ENCODE measurements at places on chromosomes 1 and 21.
A peak's percentile ranks its signal among the peaks of the same experiment; 100 is the strongest.

GRCh38 chr1:23018661-23019093 is 591 bp upstream of the KDM1A start:
- no peak for DNase-seq

GRCh38 chr1:85027242-85027983 is 20.9 kb downstream of the MCOLN3 start:
- DNase-seq, result no peak

DNA sequence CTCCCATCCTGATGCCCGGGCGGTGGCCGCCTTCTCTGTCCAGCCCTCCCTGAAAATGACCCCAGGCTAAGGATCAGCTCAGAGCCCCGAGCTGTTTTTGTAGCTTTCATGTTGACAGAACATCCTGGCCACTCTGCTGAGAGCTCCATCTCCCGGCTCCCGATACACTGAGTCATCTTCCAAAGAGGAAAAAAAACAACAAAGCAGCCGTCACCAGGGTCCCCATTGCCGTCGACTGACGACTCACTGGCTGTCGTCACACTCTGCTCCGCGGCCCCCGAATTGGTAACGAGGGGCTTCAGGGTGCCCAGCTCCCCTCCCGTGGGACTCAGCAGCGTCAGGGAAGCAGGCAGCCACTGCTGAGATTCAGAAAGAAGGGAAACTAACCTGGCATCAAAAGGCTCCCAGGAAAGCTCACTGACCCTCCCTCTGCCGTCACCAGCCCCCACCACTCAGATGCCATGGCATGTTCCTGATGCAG is 67.2 kb downstream of the CD46 start:
- no peak for DNase-seq

- peak; percentile 95 for DNase-seq
These were observed 38.7 kb upstream of the HMGN1 start for GRCh38 chr21:39387461-39388037.

DNA sequence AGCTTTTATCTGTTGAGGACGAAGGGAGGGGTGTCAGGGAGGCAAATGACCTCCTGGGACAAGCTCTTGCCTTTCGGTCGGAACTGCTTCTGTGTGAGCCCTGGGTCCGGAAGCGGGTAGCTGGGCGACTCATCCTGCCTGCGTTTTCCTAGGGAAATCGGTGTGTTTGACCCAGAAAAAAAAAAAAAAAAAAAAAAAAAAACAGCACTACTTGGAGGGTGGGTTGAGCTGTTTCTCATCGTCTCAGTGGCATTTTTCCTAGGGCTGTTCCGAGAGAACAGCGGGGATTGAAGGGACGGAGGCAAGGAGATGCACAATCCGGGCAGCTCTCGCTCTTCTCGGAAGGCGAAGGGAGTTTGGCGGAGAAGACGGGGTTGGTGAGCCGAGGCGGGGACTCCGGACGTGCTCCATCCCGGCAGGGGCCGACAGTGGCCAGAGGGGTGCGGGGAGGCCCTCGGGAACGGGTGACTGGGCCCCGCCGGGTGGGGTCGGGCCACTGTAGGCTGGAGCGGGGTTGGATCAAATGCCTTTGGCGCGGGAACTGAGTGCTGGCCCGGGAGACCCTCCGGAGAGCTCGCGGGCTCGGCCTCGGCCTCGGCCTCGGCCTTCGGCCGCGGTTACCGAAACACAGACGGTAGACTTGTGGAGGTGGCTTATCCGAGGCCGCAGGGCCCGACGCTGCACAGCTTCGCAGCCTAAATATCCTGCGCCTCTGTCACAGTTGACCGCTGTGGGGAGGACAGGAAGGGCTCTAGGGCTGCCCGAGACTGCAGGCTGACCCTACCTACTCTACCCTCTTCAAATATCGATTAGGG is 2.4 kb upstream of the BARHL2 start:
- DNase-seq, result no peak

DNA sequence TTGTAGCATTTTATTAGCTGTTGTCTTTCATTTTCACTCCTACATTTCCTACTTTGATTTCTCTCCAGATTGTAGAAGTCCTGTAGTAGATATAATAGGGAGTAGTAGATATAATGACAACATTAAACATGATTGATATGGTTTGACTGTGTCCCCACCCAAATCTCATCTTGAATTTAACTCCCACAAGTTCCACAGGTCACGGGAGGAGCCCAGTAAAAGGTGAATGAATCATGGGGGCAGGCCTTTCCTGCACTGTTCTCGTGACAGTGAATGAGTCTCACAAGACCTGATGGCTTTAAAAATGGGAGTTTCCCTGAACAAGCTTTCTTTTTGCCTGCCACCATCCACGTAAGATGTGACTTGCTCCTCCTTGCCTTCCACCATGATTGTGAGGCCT is 7.5 kb upstream of the PRDX6 start:
- DNase-seq, result no peak

- no peak for DNase-seq
These were observed 10.5 kb downstream of the C1orf116 start for GRCh38 chr1:207021876-207022596.

DNA sequence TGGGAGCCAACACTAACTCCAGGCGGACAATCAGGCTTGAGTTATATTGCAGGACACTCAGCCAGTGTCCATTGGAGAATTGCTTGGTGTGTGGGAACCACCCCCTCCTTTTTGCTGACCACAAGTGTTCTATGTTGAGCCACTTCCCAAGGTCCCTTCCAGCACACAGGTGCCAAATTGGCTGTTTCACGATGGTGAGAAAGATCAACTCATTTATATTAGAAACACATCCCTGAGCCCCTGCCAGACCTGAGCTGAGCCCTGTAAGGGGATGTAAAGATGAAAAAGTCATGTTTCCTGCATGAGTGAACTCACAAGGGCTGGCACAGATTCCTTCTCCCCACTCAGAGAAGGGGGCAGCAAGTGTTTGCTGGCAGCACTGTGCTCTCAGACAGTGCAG is 96.5 kb downstream of the KCNN3 start:
- no peak for DNase-seq

DNA sequence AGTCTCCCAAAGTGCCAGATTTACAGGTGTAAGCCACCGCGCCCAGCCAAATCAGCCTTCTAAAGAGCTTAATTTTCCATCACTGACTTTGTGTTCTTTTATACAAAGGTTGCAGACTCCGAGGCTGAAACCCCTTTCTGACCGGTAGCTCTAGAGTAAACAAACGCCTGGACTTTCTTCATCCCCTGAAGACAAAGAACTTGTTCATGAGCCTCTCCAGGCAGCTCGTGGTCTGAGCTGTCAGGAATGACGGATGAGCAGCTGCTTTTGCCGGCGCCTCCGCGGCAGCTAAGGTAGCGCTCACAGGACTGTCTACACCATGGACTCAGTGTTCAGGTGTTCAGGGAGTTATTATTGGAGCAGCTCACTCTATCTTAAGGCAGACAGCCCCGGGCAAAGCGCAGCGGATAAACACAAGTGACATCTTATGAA is 128.5 kb upstream of the ERRFI1 start:
- peak; percentile 94 for DNase-seq

DNA sequence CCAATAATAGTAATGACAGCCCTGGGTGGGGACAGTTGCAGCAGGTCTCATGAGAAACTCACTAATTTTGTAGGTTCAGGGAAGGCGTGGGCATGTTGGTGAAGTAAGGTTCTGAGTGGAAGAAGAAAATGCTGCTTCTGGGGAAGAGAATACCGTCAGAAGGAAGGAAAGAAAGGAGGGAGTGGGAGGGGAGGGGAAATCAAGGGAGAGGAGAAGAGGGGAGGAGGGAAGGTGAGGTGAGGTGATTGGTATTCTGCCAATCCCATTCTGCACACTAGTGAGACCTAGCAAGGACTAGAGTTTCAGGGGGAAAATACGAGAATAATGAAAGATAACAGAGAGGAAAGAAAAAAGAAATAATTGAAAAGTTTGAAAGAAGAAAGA is 32.4 kb upstream of the MGST3 start:
- DNase-seq, result no peak

DNA sequence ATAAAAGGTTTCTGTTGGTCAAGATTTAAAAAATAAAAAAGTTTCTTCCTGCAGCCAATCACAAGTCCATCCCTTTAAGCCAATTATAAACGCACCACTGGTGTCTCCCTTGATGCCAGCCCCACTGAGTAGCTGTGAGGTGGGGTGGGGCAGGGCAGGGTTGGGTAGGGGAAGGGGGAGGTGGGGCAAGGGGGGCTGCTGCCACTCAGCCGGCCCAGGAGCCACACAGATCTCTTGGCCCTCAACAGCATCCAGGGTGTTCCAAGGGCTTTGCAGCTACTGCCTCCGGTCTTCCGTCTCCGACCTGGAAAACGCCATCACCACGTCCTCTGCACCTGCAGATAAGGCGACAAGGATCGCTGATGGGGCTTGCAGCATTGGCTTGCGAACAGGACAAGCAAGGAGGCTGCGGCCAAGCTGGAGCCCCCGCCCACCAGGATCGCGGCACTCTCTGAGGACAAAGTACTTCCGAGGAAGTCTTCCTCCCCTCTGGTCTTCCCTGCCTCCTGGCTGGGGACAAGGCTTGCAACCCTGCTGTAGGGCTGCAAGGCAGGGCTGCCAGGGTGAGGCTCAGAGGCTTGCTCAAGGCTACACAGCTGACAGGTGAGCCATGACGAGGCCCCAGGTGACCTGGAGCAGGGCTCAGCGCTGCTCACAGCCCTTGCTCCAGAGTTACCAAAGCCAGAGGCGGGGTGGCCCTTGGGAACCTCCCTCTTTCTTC is 26.8 kb upstream of the CLSTN1 start:
- DNase-seq, result no peak

GRCh38 chr1:66924756-66925557 is at the start of the genes DNAI4 and MIER1:
DNAI4 (minus strand) TSS chr1:66924856; CDS start chr1:66924831, 25 bp downstream.
MIER1 (plus strand) TSS chr1:66924990; CDS start chr1:66925029, 39 bp downstream.
- peak; percentile 99 for DNase-seq

GRCh38 chr1:64472805-64473204 is 2.9 kb downstream of the CACHD1 start:
- no peak for DNase-seq

DNA sequence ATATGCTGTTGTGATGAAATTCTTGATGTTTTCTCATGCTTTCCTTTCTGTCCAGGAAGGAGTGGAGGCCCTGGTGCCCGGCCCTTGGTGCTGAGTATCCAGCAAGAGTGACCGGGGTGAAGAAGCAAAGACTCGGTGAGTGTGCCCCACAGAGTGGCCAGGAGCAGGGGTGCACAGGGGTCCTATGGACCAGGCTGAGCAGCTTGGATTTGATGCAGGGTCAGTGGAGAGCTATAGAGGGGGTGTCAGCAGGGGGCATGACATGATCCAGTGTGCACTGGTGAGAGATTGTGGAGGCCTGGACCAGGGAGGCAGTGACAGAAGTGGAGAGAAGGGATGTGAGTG is 7.4 kb downstream of the PTPRF start:
- no peak for DNase-seq

DNA sequence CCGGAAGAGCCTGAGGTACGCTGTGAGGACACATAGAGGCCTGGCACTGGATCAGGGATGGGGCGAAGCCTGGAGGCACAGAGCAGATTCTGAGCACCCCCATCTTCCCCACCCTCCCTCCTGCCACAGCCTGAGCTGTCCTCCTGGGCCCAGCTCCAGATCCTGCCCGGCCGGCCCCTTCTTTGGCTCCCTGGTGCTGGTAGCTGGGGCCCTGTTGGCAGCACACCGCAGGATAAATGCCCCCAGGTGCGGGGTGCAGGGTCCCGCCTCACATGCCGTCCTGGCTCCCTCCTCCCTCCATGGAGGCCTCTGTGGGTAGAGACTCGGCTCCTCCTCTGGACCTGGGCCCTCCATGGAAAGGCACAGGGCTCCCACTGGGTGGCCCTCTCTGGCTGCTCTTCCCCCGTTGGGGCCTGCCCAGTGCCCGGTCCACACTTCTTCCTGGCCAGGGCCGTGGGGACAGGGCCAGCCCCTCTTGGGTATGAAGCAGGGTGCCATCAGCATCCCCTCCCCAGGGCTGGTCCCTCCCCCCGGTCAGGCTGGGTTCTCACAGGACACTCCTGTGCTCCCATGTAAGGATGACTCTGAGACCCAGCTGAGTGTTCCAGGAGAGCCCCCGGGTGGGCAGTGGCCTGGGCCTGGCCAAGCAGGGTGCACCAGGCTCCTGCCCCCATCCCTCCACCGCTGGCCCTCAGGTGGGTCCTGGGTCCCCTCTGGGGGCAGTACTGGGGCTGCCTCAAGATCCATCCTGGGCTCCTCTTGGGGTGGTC is 1.1 kb upstream of the OBSCN start:
- no peak for DNase-seq

DNA sequence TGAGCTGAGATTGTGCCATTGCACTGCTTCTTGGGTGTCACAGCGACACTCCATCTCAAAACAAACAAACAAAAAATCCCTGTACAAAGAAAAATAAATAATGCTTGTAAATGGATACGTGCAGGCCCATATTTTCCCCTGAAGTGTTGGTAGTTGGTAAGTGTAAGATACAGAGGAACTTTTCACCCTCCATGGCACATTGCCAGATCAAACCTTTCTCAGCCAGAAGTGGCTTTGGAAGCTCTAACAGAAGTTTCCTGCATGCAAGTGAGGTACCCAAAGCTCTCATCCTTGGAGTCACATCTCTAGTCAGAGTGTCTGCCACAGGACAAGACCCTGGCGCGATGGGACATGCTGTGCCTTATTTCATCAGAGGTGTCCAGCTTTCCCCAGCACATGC is 7.3 kb downstream of the NDUFV3 start:
- no peak for DNase-seq

DNA sequence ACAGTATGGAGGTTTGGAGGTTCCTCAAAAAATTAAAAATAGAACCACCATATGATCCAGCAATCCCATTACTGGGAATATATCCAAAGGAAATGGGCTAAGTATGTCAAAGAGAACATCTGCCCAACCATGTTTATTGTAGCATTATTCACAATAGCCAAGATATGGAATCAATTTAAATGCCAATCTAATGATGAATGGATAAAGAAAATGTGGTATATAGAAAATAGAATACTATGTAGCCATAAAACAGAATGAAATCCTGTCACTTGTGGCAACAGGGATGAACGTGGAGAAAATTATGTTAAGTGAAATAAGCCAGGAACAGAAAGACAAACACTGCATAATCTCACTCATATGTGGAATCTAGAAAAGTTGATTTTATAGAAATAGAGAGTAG is 201.7 kb upstream of the AJAP1 start:
- no peak for DNase-seq

GRCh38 chr1:64171797-64172281 is 31.6 kb upstream of the UBE2U start:
- DNase-seq, result no peak

DNA sequence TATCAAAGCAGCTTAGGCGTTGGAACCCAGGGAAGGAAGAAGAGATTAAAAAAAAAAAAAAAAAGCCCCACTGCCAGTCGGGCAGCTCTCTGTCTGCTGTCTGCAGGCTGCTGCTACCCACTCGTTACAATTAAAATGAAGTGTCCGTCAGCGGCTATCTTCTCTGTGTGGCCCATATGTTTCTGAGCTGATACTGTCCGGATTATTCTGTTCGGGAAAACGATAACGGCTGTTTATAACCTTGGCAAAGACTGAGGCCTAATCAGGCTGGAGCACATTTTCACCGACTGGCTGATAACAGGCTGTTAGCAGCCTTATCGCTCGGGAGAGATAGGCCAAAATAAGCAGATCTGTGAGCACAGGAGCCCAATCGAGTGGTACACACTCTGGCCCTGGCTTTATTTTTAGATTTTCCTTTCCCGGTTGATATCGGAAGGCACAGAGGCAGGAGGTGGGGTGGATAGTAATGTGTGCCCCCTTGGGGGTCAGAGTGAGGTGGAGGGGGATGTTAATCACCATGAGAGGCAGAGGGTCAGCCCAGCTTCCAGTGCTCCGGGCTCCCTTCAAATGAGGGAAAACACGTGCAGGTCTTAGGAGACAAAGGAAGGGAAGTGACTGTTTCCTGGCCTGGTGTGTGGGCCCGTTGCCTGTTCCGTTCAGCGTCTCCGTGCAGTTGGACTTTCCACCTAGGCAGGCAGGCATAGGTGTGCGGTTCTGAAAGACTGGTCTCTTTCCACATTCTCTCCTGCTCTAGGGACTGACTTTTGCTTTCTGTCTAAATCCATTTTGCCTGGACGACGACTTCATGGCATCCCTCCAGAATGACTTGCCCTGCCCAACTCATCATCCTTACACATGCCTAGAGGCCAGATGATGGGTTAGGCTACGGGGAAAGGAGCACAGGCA is 153.4 kb downstream of the PBX1 start:
- DNase-seq, result no peak

All from NCI-H526 (cell line).